ENCODE measurements at places on chromosomes 16 and 17. TPM values are rescaled to one million over a fixed set of nuclear protein-coding genes. Genes with fewer than 3 reads are reported as not detected.

NEUROD2 gene
- not detected for total RNA-seq

ZNF385C gene
- not detected for total RNA-seq

NPIPA5 gene
- total RNA-seq: 15.1 TPM

BCL6B gene
- total RNA-seq: not detected

WSCD1 gene
- total RNA-seq: 0.32 TPM

CLCN7 gene
- 26.6 TPM for total RNA-seq

NOXO1 gene
- not detected for total RNA-seq

DNA sequence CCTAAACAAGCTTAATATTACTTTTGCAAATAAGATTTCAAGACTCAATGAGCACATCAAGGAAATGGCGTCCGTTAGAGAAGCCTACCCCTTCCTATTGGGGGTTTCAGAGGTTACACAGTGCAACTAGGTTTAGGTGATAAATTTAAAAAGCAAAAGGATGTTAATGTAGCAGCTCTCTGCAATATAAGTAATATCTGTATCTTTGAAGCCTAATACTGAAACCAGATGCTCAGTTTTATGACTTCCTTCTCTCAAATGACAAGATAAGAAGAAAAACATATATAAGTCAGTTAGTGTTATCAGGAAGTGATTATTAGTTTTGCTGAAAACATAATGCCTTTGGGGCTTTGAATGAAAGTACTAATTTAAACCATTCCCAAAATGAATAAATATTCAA is 54.3 kb upstream of the MED13 start:
- no peak for DNase-seq

DNA sequence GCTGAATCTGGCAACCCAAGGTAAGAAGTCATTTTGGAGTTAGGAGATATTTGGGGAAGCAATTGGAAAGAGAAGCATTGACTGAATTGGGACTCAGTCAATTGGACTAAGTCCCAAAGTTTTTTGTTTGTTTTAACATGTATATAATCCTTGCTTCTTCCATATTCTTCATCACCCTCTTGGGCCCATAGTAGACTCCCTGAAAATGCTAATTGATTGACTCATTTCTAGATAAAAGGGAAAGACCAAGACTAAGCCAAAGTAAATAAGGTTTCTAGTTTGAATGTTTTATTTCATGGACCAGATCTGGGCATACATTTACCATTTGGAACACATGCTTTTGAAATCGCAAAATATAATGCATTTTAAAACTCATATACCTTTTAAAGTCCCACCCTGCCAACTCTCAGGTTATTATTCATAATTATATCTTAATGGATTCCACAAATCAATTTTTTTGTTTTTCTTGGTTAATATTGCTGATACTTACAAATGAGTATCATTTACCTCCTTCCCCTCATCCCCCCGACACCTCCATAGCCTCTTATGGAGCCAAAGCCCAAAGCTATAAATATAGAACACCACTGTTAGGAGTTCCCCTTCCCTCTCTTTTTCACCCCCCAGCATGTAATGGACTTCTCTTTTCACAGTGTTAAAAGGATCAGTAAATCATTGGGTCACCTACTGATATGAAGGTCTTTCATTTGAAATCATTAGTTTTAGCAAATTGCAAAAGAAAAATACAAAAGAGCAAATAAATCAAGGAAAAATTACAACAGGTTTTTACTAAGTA is 674.0 kb upstream of the SOX9 start:
- DNase-seq: no peak

- DNase-seq: peak; percentile 12
Measured at GRCh38 chr16:65285128-65286048, 163.5 kb upstream of the CDH11 start.

DNA sequence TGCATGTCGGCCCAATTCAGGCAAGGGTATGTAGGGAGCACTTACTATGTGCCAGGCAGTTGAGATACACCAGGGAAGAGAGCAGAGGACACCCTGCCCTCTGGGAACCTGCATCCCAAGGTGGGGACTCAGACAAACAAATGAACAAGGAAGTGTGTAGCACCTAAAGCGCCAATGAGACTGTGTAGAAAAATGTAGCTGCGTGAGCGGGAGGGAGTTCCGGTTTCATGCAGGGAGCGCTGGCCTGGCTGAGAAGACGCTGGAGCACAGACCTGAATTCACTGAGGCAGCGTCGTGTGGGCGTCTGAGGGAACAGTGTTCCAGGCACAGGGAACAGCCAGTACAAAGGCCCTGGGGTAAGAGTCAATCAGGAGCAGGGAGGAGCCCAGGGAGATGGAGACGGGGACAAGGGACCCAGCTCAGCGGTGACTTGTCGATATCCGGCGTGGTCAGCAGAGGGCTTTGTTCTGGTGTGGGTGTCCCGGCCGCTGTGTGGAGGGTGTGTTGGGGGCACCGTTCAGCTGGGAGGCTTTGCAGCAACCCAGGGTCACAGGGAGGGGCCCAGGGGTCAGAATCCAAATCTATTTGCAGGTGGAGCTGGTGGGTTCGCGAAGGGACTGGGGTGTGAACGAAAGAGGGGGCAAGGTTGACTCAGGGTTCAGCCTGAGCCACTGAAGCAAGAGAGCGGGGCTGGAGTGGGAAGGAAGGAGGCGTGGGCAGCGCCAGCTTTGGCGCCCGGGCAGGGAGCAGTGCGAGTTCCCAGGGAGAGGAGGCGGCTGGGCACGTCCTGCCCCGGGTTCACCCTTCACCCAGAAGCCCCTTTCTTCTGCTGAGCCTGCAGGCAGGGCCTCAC is 17.8 kb upstream of the OSGIN1 start:
- no peak for DNase-seq

- no peak for DNase-seq
Measured at GRCh38 chr16:19108409-19109287, 5.1 kb upstream of the ITPRIPL2 start.

DNA sequence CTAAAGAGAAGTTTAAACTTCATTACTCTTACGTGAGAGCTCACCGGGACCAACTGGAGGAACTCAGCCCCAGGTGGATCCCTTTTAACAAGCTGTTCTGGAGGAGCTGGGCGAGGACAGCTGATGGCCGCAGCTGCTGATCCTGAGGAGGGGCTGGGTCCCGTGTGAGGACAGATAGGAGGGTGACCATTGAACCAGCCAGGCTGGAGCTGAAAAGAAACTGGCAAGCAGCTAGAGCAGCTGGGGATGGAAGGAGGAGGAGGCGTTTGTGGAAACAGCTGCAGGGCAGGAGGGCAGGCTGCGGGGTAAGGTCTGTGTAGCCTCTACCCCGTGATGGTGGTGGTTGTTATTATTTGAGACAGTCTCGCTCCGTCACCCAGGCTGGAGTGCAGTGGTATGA is 119.5 kb downstream of the AATF start:
- no peak for DNase-seq

GRCh38 chr16:15942931-15943690 is 6.3 kb upstream of the ABCC1 start:
- no peak for DNase-seq

- DNase-seq: no peak
Measured at GRCh38 chr17:50815400-50815799, 20.0 kb upstream of the WFIKKN2 start.

- no peak for DNase-seq
Measured at GRCh38 chr17:4436381-4436780, 2.6 kb downstream of the SPNS3 start.

DNA sequence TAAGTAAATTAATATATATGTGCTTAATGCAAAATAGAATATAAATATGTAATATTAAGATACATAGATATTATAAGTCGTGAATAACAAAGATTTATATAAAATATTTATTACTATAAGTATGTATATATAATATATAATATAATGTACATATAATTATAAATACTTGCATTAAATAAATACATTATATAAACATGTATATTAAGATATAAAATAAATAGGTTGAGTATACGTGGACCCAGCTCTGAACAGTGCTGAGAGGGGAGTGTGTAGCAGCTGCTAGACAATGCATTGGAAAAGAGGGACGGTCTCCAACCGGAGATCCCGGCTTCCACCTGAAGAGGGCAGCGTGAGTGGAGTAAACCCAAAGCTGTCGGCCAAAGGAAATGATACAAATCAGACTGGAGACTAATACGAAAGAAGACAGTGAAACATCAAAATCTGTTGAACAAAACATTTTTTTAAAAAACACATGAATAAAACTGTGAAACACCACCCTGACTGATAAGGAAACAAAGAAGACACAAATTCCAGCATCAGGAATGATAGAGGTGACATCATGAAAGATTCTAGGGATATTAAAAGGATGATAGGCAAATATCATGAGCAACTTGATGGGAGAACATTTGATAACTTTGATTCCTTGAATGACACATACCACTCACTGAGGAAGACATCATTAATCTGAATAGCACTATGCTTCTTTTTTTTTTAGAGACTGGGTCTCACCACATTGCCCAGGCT is 125.4 kb upstream of the CHMP6 start:
- DNase-seq: peak; percentile 82

- DNase-seq: no peak
Measured at GRCh38 chr17:80913928-80914821, 77.5 kb upstream of the CHMP6 start.

GRCh38 chr16:1323296-1324239 is 9.9 kb upstream of the BAIAP3 start:
- no peak for DNase-seq

DNA sequence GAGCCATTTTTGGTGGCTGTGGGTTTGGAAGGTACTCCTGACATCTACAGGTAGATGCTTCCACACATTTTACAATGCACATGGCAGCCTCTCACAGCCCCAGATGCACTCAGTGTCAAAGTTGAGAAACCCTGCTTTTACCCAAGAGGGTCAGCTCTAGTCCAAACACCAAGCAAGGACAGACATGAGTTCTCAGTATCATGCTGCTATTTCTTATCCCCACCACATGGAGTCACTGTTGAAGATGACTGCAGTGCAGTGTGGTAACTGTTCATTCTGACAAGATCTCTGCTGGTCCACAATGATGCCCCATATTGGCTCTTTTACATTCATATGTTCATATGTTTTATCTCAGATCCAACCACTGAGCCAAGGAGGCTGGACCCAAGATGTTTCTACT is 50.5 kb upstream of the SALL1 start:
- DNase-seq: no peak
